Osteocyte (in vitro differentiated cells): ENCODE measurements at places on chromosomes 3 and 15. TPM values are rescaled to one million over a fixed set of nuclear protein-coding genes. Genes with fewer than 3 reads are reported as not detected.

The SNX22 gene
- 0.24 and 0.31 TPM in 2 replicates for total RNA-seq

The POLQ gene
- 1.2 TPM in 2 replicates for total RNA-seq

The PLSCR2 gene
- total RNA-seq, result not detected in 2 replicates

The WDR93 gene
- 0.19 TPM in 1 of 2 replicates, not detected in the other for total RNA-seq

The SLC27A2 gene
- not detected in 2 replicates for total RNA-seq

The MYZAP gene
- total RNA-seq, result 1.4 and 1.5 TPM in 2 replicates
